ENCODE measurements at places on chromosomes 13 and 19.

DNA sequence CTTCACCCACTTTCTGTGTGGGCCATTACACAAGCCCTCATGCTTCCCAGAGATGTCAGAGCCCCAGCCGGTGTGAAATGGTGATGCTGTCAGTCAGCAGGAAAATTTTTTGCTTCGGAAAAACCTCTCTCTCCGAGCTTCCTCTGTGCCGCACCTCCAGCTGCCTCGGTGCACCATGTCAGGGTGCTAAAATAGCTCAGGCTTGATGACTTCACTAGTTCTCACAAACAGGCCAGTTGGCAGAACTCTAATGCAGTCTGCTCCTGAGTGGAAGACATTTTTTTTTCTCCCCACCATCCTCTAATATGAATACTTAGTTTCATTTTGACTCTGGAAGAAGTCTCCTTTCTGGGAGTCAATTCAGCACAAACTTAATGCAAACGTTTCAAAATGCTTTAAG is 71.3 kb downstream of the KLF12 start:
- DNase-seq = peak; percentile 52

GRCh38 chr19:51365211-51365964 is 800 bp downstream of the ETFB start:
- DNase-seq = no peak

GRCh38 chr13:54445865-54446264 is 1417.3 kb downstream of the OLFM4 start:
- DNase-seq = no peak

- DNase-seq = no peak
Observed at GRCh38 chr13:95231393-95231792, 69.9 kb downstream of the ABCC4 start.
